ENCODE measurements at places on chromosomes 4 and X. TPM values are rescaled to one million over a fixed set of nuclear protein-coding genes. Genes with fewer than 3 reads are reported as not detected.

GRCh38 chrX:49762175-49762720, 66.5 kb upstream of the PAGE1 start:
- no peak for DNase-seq

DSPP gene
- not detected for total RNA-seq

DNA sequence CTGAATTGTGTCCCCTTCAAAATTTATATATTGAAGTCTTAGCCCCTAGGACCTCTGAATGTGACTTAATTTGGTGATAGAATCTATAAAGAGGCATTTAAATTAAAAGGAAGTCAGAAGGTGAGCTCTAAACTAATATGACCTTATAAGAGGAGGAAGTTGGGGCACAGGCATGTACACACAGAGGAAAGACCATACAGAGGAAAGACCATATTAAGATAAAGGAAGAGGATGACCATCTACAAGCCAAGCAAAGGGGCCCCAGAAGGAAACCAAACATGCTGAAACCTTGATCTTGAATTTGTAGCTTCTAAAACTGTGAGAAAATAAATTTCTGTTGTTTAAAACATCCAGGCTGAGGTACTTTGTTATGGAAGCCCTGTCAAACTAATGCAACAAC, 26.9 kb upstream of the CYBB start:
- no peak for DNase-seq

- DNase-seq: no peak
Measured at GRCh38 chr4:23305026-23305425, 584.8 kb downstream of the PPARGC1A start.

GRCh38 chrX:10326578-10326977, 169.8 kb downstream of the CLCN4 start:
- no peak for DNase-seq

MAGEA2B gene
- not detected for total RNA-seq

GRCh38 chr4:87844452-87844851, 11.7 kb downstream of the MEPE start:
- no peak for DNase-seq

DNA sequence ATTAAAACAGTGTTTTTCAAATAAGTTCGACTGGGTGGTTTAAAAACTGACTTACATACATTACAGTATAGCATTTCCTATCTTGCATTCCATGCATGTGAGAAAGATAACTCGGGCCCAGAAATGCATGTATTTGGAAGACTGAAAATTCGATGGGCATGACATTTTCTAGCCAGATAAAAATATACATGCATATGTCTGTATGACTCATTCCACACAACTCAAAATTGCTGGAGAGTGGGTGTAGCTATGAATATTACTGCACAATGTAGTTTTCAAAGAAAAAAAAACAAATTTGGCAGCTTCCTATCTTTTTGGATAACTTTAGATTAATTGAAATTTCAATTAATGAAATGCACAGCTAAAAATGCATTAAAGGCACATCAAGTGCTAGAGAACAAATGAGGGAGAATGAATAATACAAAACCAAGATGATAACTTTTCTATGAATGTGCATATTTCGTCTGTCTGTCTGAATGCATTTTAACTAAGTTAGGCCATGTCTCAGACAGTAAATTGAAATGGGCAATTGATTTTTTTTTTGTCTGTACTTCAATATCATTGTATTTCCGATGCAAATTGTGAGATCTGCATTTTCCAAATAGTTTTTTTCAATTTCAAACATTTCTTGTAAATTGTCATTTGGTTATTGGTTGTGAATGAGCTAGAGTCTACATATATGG, 54.5 kb upstream of the GABRA2 start:
- no peak for DNase-seq

AMELX gene
- not detected for total RNA-seq

PDGFC gene
- 31.4 TPM for total RNA-seq

DNA sequence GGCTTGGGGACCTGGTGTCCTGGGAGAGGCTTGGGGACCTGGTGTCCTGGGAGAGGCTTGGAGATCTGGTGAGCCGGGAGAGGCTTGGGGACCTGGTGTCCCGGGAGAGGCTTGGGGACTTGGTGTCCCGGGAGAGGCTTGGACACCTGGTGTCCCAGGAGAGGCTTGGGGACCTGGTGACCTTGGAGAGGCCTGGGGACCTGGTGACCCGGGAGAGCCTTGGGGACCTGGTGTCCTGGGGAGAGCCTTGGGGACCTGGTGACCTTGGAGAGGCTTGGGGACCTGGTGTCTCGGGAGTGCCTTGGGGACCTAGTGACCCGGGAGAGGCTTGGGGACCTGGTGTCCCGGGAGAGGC, 12.6 kb downstream of the SHOX start:
- no peak for DNase-seq

FAM236D gene
- total RNA-seq: not detected

FAM236A gene
- total RNA-seq: not detected

RBPJ gene
- 82.6 TPM for total RNA-seq

DNA sequence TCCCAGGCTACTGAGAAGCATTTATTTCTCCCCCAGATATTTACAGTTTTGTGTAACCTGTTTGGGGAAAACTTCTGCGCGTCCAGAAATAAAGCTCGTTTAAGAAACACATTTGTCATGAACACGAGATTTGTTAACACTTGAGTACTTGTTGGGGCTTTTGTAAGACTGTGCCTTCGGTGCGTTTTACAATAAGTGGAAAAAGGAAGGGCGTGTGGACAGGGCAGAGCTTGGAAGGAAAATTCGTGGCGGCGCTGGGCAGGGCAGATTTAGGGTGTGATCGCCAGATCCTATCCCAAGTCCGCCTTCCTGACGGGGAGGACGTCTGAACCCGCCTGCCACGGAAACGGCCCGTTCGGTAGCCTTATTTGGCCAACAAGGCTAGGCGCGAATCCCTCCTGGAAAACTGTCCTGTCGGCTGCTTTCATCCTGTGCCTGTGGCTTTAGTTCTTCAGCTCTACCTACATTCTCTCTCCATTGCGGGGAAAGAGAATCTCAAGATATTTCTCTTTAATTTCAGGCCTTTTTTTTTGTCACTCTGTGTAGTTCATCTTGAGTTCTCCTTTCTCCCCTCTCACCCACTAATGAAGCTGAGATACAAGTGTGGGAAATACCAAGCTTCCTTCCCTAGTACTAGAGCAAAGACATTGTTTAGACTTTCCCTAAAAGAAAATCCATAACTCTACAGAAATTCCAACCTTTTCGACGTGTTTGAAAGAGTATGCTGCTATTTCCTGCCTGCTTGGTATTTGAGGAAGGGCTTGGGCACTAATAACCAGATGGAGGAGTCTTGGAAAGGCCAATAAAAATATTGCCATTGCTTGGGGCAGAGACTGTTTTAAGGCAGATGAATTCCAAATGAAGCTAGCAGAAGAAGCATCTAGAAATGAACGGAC, 982 bp downstream of the PDLIM5 start:
- DNase-seq: peak; percentile 53

DNA sequence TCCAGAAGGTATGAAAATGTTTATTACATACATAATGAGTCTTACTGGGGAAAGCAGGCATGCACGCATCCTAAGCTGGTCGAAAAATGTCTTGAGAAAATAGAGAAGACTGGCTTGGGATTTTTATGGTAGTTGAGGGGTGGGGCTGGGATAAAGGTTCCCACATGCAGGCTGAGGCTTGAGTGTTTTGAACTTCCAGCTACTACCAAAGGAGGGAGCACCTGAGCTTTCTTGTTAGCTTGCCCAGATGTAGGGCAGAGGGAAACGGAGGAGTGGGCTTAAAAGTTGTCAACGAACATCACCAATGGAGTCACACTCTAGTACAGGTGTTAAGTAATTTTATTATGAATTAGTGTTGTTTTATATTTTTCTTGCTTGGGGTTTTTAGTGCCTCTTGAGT, 39.6 kb upstream of the SRPX start:
- no peak for DNase-seq

- DNase-seq: no peak
Measured at GRCh38 chrX:137483554-137483953, 82.4 kb upstream of the ZIC3 start.

DNA sequence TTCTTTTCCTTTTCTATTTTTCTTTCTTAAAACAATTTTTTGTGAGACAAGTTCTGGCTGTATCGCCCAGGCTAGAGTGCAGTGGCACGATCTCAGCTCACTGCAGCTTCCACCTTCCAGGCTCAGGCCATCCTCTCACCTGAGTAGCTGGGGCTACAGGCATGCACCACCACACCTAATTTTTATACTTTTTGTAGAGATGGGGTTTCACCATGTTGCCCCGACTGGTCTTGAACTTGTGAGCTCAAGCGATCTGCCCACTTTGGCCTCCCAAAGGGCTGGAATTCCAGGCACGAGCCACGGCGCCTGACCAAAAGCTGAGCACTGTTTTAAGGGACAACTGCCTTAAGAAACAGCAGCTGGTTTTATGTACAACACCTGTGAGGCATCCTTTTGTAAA, 9.3 kb upstream of the NAT8L start:
- no peak for DNase-seq

CSN1S1 gene
- total RNA-seq: not detected

ARHGAP36 gene
- not detected for total RNA-seq

DNA sequence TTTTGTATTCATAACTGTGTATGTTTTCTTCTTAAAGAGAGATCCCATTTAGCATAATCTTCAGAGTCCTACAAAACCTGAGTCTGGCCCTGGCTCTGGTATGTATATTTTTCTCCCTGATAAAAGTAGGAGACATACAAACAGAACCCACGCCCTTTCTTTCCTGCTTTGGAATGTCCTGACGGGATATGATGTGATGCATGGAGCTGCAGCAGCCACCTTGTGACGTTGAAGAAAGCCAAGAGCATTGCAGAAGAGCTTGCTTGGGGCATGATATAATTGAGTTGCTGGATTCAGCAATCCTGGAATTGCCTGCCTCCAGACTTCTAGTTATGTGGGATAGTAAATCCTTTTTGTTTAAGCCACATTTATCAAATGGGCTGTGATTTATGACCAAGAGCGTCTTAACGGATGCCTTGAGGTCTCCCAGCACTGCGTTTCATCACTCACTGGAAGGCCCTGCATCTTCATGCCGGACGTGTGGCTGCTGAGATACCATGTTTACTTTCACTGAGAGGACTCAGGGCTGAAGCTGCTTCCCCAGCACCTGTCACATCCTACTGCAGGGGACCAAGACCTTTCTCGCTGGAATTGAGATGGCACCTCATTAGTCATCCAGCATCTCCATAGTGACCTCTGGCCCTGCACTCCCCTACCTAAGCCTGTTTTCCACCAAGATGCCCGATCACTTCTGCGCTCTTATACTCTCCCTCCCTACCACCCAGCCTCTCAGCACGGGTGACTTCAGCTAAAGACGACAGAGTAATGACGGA, 107.0 kb downstream of the ENPP6 start:
- DNase-seq: no peak

DNA sequence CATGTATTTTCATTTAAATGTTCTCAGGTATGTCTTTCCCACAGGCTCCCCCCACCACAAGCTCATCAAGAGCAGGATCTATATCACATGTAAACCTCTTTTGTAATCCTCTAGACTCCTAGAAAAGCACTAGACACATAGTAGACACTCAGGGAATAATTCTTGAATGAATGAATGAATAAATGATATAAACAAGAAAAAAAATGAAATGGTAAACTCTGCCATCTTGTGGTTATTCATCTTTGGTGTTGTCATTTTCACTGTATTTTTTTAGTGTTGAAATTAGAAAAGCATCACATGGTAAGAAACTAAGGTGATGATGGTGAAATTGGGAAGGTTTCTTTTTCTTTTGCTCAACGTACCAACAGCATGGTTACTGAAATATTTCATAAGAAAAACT, 34.2 kb upstream of the C1GALT1C1 start:
- DNase-seq: no peak

DNA sequence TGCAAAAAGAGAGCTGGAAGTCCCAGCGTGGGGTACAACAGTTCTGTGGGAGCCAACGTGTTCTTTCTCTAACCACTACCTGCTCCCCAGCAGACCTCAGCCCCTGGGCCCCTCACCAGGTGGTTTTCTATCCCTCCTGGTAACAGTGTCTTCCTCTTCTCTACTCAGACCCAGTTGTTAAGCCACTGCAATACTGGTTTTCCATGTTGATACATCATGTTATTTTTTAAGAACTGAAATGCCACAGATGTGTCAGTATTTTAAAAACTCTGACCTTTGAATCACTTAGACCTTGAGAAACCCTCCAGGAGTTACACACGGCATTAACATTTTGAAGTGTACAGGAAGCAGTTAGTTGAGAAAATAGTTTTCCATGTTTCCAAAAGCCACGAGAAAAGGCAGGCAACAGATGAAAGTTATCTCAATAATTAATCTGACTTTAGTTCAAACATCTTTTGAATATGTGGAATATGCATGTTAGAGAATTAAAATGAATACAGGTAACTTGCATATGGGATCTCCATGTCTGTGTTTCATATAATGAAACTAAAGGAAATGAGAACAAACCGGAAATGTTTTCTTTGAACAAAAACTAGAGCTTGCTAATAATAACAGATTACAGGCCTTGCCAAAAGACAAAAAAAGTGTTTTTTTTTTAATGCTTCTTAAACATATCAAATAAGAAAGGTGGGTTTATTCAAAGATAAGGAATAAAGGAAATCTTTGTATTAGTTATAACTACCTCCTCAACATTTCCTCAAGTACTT, 108.8 kb downstream of the ZNF827 start:
- no peak for DNase-seq

KLB gene
- total RNA-seq: not detected

BTC gene
- 7.8 TPM for total RNA-seq

GRCh38 chrX:154327038-154327820, 31.6 kb downstream of the TKTL1 start:
- DNase-seq: no peak

DNA sequence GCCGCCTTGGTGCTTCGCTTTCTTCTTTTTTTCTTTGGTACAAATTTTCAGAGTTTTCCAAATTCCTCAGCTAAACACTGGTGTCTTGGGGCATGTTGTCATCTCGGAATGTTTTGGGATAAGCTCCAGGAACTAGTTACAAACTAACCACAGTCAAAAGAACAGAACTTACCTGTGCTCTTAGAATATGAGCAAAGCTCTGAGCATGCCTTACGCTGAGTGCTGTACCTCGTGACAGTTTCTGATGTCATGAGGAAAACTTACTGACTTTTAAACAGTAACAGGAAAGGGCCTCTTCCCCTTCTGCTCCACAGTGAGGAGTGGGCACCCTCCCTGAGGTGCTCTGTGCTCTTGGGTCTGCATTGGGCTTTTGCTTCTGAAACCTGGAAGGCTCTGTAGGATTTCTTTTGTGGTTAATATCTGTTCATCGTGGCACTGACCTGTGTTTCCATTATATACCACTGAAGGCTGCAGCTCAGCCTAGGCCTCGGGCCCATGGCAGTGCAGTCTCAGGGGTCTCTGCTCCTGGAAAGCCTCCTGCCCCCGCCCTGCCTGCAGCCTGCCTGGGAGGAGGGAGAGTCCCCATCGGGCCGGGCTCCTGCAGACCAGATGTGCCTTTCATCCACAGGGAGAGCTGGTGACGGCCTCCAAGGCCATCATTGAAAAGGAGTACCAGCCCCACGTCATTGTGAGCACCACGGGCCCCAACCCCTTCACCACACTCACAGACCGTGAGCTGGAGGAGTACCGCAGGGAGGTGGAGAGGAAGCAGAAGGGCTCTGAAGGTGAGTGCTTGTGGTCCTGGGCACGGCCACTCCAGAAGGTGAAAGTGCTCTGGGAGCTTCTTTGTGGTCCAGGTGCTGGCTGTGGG, 48.7 kb downstream of the NOP14 start:
- no peak for DNase-seq

- no peak for DNase-seq
Measured at GRCh38 chrX:106397788-106398538, 213.8 kb upstream of the RADX start.

GRCh38 chr4:156957556-156957955, 14.0 kb downstream of the PDGFC start:
- DNase-seq: no peak

SPANXN4 gene
- total RNA-seq: not detected

GRCh38 chr4:17447675-17448298, 64.1 kb downstream of the QDPR start:
- no peak for DNase-seq

TBC1D25 gene
- total RNA-seq: 11.4 TPM

GRCh38 chr4:52939325-52939724, 77.2 kb downstream of the RASL11B start:
- DNase-seq: no peak
